Activated CD4-positive, CD25-positive, alpha-beta regulatory T cell treated with anti-CD3 and anti-CD28 coated beads, Interleukin-2, amount 50 U/mL, for 72 hours (primary cell): ENCODE measurements at places on chromosomes 13 and 19.
A peak's percentile ranks its signal among the peaks of the same experiment; 100 is the strongest.

DNA sequence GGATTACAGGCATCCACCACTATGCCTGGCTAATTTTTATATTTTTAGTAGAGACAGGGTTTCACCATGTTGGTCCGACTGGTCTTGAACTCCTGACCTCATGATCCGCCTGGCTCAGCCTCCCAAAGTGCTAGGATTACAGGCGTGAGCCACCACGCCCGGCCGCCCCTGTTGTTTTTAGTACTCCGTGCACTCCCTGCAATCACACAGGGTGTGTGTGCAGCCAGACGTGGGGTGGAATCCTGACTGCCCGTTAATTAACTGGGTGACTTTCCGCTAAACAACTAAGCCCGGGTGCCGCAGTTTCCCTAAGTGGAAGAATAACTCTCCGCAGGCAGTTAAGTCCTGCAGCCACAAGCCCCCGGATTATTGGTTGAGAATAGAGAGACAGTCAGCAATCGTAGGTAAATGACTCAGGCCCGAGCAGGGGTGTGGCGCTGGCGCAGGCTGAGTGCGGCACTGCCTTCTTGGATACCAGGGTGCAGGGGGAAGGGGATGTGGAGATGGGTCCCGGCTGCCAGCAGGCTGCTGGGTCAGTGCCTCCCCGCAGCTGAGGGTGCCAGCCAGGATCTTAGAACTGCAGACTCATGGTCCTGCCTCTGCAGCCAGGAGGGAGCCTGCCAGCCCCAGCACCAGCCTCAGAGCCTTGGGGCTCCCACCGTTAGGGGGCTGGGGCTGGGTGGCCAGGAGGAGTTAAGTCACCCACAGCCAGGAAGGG, 6.1 kb upstream of the FXYD3 start:
- DNase-seq = no peak

DNA sequence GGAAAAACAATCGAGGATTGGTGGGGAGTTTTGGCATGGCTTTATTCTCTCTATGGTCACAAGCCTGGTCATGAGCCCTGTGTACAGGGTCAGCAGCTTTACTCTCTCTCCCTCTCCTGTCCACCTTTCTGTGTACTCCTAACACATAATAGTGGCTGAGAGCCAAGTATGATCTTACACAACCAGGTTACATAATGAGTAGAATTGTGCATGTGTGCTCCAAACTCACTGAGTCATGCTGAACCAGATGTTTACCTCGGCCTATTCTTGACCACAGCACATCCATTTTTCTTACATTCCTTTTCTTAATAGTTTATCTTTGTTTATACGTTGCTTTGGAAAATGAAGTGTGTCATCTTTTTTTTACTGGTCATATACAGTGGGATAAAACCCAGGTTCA, 53.1 kb downstream of the ZNF254 start:
- DNase-seq = no peak

- no peak for DNase-seq
These were observed 24.4 kb upstream of the ZNF561 start for GRCh38 chr19:9645472-9645871.

- DNase-seq = peak; percentile 34
These were observed 943 bp downstream of the GJB6 start for GRCh38 chr13:20230913-20231838.

- DNase-seq = no peak
These were observed 140.9 kb downstream of the NDFIP2 start for GRCh38 chr13:79621902-79622301.

DNA sequence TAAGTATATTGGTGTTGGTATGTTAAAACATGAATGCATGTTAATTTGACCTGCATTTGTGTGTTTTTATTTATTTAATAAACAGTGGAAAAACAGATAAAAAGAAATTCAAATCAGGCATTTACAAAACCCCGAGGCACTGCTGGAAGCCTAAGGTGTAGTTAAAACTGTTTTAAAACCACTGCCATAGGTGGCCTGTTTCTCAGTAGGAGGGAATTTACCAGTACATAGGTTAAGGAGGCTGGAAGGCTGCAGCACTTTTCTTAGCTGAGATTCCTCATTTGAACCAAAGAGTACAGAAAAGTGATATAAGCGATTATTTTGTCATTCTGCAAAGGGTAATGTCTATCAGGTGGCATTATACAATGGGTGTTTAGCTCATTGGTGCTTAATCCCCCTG, 99.6 kb downstream of the PAN3 start:
- DNase-seq = no peak

GRCh38 chr19:17866964-17867486, 4.7 kb upstream of the SLC5A5 start:
- no peak for DNase-seq

DNA sequence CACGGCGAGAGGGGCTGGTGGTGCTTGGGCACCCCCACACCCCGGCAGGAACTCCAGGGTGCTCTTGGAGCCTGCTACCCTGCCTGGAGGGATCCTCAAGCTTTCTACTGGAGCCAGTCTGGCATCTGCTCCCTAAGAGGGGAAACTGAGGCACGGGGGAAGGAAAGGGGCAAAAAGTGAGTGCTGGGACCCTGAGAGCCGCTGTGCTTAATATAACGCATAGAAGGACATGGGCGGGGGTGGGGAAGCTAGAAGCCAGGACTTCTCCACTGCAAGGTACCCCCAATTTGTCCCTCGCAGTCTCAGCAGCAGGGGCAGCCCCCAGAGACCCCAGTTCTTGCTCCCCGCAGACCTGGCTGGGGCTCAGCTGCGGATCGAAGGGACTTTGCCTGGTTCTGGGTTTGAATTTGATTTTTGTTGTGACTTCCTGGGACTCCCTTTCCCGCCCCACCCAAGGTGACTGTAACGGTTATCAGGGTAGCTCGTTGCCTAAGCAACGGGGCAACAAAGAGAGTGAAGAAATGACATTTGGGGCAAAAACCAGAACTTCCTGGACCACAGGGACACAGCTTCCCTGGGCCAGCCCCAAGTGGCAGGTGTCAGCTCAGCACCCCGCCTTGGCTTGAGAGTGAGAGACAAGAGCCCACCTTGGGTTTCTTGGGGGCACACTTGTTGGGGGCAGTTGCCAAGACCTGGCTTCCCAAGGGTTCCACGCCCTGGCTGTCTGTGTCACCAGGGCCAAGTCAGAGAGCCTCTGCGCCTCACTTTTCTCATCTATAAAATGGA, 638 bp downstream of the ADGRE5 start:
- DNase-seq = peak; percentile 59

DNA sequence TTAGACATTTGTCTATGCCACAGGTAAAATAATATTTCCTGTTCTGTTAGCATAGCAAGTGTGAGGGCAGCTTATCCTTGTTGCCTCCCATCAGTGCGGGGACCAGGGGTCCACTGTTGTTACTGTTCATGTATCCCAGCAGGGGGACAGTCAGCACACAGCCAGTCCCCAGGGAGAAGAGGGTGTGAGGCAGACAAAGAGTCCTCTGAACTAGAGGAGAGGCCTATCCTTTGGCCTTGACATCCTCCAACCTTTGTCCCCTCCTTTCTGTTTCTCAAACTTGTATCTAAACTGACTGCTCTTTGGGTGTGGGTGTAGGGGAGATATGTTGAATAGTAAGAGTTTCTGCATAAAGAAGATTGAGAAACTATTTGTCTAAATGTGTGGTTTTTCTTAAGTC, 2.9 kb upstream of the GPR18 start:
- DNase-seq = no peak

DNA sequence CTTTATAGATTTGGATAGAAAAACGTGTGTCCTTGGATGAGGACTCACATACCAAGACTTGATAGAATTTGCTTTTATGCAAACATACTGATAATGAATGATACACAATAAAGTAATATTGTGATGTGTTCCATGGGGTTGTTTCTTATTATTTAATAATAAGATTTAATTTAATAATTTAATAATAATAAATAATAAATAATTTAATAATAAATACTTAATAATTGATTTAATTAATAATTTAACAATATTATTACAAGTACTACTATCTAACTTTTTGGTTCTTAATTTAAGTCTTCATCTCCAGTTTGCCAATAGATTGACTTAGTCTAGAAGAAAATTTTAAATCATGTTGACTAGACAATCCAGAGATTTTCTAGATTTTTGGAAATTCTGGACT, 909.2 kb upstream of the PCDH20 start:
- DNase-seq = no peak

DNA sequence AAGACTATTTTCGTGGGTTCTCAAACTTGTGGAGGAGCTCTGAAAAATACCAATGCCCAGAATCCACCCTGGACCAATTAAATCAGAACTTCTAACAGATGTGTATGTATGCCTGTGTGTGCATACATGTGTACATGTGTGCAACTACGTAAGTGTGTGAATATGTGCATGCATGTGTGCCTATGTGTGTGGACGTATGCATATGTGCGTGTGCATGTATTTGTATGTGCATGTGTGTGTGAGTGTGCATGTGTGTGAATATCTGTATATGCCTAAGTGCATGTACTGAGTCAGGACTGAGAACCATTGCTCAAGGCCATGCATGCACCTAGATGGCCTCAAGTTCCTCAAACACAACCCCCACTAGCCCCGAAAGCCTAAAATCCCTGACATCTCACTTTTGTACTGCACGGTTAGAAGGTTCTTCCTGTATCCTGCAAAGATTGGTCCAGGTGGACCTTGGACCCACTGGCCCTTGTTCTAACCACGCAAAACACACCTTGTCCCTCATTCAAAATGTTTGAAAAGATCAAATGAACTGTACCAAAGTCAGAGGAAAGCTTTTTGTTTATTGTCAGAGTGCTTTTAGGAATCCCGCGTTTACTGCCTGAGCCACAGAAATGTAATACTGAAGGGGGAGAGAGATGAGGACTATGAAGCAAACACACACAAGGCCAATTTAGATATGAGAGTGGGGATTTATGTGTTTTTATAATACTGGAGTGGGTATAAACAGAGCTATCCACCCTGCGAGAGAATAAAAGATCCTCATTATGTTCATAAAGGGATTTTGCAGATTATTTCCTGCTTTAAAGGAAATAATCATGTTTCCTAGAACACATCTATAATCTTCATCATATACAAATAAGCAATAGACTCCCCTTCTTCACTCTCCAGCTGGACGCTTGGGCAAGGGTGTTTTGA, 39.1 kb downstream of the LATS2 start:
- no peak for DNase-seq

GRCh38 chr19:7000816-7001215, 20.4 kb downstream of the MBD3L2B start:
- no peak for DNase-seq

DNA sequence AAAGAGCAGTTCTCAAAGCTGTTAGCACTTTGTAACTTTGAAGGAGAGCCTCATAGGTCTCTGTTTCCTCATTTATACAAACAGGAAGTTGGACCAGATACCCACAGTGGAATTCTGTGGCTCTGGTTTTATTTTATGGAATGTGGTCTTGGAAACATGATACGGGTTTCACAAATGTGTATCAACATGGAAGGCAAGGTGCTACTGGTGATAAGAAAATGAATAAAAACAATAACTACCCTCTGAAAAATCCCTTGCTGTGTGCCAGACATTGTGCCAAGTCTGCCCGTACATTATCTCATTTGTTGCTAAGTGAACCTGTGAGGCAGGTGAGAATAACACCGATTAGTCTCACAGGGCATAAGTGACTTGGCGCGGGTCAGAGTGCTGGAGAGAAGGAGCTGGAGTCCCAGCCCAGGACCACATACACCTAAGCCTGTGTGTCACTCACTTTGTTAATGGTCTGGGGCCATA, 45.0 kb upstream of the RNF113B start:
- DNase-seq = no peak

GRCh38 chr13:110200276-110200870, 106.6 kb downstream of the COL4A1 start:
- no peak for DNase-seq

DNA sequence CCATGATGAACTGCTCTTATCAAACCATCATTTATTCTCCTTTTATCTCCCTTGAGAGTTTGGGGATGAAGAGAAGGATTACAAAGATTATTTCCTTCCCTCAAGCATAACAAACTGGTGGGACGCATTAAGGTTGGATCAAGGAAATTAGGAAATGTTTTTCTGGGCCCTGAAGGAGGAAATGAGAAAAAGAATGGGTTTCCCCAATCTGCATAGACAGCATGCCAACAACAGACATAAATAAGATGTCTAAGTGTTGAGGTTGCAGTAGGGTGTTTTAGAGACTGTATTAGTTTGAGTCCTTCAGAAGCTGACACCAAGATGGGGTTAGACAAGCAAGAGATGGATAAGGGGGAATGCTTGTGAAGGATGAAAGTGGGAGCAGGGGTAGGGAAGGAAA, 7.3 kb downstream of the EPSTI1 start:
- no peak for DNase-seq

DNA sequence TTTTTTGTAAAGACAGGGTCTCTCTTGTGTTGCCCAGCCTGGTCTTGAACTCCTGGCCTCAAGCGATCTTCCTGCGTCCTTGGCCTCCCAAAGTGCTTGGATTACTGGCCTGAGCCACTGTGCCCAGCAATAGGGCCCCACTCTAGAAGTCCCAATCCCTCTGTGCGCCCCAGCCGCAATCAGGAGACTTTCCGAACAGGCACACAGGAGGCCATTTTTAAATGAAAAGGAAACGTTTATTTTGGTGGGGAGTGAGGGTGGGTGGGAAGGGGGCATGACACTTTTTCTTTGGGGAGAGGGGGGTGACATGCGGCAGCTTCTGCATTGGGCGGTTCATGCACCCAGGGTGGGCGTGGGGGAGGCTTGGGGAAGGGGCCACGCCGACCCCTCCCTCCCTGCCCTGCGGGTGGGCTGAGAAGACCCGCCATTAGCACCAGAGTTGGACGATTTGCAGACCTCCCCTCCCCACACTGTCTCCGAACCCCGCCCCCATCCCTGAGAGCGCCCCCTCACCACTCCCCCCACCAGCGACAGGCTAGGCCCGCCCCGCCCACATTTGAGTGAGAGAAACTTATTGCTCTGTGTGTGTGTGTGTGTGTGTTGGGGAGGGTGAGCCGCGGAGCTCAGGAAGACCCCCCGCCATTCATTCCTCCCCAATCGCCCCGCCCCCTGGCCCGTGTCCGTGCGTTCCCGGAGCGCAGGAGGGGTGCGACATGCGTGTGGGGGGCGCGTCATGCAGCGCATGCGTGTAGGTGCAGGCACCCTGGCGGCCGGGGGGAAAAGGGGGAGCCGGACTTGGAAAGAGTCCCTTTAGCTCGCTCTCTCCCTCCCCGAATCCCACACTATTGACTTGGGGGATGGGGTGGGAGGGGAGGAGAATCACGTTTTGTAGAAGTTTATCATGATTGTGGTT, 17.2 kb downstream of the KCNC3 start:
- DNase-seq = no peak

GRCh38 chr19:49887665-49888509, 8.8 kb downstream of the IL4I1 start:
- DNase-seq = no peak

- no peak for DNase-seq
These were observed 6.2 kb upstream of the IRS2 start for GRCh38 chr13:109792416-109793059.

DNA sequence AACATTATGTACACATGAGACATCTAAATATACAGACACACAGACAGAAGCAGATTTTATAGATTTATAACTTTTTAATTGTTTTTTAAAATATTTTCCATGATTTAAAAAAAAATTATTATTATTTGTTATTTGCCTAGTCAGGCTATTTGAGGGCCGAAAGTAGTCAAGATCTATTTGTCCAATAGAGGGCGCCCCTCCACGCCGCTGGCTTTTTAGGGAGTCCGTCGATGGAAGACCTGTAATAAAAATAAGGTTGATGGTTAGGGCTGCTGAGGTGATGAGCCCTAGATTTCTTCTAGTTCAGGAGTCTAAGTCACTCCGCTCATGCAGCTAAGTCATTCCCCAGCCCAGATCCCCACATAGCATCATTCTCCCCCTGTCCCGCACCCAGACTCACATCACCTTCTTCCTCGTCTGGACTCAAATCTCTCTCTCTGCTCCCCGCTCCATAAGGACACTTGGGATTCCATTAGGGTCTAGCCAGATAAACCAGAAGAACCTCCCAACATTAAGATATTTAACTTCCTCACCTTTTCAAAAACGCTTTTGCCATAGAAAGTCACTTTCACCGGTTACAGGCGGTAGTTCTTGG, 33.9 kb upstream of the CEACAM21 start:
- DNase-seq = peak; percentile 78
